Renal pelvis (tissue), 12 donors: ENCODE measurements at places on chromosomes 3 and 15. TPM values are rescaled to one million over a fixed set of nuclear protein-coding genes. Genes with fewer than 3 reads are reported as not detected.

ZNF620 gene
- polyA plus RNA-seq: 11.9 TPM

PTPRG gene
- 84.6 TPM for polyA plus RNA-seq

GREM1 gene
- polyA plus RNA-seq: 0.29 TPM

GOLGA8J gene
- polyA plus RNA-seq: 2.5 TPM

C3orf80 gene
- polyA plus RNA-seq: 0.22 TPM

SAMMSON gene
- not detected for polyA plus RNA-seq

CPN2 gene
- polyA plus RNA-seq: 0.41 TPM

MUC20 gene
- polyA plus RNA-seq: 17.2 TPM

TRPM1 gene
- polyA plus RNA-seq: 0.21 TPM

GOLGA8O gene
- 0.73 TPM for polyA plus RNA-seq

SCN5A gene
- polyA plus RNA-seq: 1.00 TPM

BFSP2 gene
- 0.13 TPM for polyA plus RNA-seq

PCSK6 gene
- polyA plus RNA-seq: 7.2 TPM

DAZL gene
- not detected for polyA plus RNA-seq
